ENCODE measurements at places on chromosomes 4 and X. TPM values are rescaled to one million over a fixed set of nuclear protein-coding genes. Genes with fewer than 3 reads are reported as not detected.

- no peak for DNase-seq
These were observed 21.7 kb upstream of the CXCL8 start for GRCh38 chr4:73718375-73719373.

GRCh38 chrX:13855689-13856450, 39.0 kb upstream of the GPM6B start:
- DNase-seq, result no peak

DNA sequence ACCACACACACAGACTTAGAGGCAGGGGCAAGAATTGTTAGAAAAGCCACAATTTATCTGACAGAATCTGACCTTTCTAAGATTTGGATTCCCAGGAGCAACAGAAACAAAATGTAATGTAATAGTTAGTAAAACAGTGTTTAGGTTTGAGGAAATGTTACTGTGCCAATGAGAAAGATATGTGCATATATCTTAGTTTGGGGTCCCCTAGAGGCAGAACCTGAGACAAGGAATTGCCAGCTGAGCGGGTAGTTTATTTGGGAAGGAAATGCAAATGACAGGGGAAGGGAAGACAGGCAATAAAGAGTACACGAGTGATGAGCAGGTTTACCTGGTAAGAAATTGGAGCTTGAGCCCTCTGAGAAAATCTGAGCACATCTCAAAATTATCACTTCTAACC, 31.3 kb upstream of the DDX53 start:
- no peak for DNase-seq

Gene FAM13A
- 43.8 TPM for total RNA-seq

GRCh38 chrX:48971249-48972219, at the start of gene KCND1:
Gene KCND1 (minus strand): TSS chrX:48971844. CDS start chrX:48970271, 1,573 bp downstream.
- peak; percentile 81 for DNase-seq

DNA sequence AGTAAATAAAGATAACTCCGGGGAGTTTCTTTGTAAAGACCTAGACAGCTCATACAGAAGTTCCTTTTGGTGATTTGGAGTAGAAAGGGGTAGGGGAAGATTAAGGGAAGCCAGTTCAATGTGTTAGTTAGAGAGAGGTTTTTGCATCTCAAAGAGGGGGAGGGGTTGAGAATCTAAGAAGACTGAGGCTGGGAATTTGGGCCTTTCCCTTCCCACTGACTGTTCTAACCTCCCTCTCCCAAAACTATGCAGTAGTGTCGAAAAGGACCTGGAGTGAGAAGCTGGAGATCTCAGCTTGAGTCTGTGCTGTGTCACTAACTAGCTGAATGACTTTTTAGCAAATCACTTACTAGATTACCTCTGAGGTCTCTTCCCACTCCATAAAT, 55.7 kb upstream of the CCDC160 start:
- no peak for DNase-seq

DNA sequence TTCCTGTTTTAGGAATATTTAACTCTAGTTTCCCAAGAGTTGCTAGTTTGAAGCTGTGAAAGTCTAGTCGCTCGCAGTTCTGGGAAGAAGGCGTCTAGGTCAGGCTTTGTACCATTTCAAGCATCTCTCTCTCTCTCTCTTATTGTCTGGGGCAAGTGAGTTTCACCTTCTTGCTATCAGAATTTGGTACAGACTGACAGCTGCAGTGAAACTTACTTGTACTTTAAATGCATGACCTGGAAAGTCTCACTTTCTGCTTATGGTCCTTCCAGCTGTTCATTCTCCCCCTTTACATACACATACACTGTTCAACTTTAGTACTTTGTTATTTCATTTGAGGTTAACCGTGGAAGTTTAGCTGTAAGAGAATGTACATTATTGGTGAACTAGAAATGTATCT, 4.4 kb downstream of the FRMPD4 start:
- no peak for DNase-seq

Gene SLC9B1
- 0.14 TPM for total RNA-seq

GRCh38 chr4:94244829-94245185, 37.1 kb downstream of the SMARCAD1 start:
- DNase-seq, result no peak

DNA sequence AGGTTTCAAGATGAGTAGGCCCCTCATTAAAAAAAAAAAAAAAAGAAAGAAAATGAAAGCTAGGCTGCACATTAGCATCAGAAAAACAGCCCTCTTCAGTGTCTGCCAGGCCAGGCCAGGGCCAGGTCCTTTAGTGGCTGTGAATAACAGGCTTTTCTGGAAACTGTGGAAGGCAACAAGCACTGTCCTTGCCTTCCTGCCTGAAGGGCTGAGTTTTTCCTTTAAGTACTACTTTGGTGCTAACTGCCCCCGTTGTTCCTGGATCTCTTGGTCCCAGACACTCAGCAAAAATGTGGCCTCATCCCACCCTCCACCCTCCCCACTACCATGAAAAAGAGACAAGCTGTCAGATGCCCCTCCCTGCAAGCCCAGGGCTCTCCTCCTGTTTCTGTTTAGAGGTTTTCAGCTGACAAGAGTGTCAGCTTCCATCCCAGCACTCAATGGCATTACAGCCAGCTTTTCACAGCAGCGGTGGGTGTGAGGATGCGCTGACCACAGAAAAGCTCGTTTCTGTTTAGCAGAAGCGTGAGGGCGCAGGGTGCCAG, 174.2 kb downstream of the NHS start:
- DNase-seq, result peak; percentile 18

GRCh38 chrX:151391722-151392121, 5.3 kb upstream of the VMA21 start:
- DNase-seq, result no peak

DNA sequence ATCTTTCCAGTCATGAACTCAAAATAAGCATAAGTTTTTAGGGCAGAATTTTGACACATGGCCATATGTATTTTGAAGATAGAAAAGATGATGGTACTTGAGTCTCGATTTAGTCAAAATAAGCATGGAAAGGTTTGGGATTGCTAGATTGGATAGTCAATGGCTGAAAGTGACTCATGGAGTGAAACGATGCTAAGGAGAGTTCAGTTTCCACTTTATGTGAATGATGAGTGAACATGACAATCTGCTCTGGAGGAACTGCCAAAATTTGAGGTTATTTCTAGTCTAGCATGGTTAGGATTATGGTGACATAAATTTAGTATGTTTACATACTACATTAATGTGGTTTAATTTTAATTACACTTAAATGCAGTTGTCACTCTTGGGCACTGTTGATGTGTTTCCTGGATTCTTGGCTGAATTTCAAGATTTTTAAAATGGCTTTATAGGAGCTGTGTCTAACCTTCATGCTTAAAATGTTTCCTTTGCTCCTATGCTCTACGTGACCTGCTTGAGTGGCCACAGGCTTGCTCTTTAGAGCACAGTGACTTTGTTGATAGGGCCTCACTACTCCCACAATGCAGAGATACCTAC, 17.1 kb downstream of the DDX3X start:
- DNase-seq, result peak; percentile 30

DNA sequence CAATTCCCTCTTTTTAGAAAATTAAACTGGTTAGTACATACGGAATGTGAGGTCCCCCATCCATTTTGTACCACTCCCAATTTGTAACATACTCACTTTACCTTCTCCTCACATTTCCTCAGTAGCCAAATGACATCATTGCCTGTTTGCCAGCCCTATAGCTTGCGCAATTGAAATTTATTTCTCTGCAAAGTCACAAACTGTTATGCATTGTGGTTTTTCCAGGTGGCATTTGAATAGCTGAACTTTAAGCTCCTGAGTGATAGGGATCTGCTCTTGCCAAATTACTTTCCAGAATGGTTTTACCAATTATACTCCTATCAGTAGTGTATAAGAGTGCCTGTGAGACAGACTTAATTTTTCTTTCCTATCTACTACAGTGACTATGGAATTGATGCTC, 7.7 kb downstream of the COL4A5 start:
- DNase-seq, result peak; percentile 47

Gene STPG2
- 0.81 TPM for total RNA-seq

- DNase-seq, result no peak
These were observed 1.6 kb upstream of the LIN54 start for GRCh38 chr4:83012200-83012686.

- peak; percentile 22 for DNase-seq
These were observed 88.6 kb upstream of the PRPS2 start for GRCh38 chrX:12702509-12703091.

DNA sequence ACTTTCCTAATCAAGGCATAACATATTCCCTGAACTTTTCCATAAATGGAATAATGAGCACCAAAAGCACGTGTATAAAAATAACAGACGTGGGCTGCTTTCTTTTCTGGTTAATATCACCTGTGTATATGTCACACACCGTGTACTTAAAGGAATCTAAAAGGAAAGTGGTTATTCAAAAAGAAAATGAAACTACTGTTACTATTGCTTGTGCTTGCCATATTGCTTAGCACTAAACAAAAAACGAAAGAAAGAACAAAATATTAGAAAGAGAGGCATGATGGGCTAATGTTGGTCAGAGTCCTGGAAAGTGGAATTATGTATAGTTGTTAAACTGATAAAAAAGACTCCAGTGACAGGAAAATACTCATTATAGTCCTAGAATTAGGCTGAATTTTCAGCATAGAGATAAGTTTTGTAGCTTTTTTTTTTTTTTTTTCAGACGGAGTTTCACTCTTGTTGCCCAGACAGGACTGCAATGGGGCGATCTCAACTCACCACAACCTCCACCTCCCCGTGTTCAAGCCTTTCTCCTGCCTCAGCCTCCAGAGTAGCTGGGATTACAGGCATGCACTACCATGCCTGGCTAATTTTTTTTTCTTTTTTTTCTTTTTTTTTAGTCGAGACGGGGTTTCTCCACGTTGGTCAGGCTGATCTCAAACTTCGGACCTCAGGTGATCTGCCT, 123.2 kb downstream of the PABPC4L start:
- DNase-seq, result no peak

Gene FRMD7
- not detected for total RNA-seq

DNA sequence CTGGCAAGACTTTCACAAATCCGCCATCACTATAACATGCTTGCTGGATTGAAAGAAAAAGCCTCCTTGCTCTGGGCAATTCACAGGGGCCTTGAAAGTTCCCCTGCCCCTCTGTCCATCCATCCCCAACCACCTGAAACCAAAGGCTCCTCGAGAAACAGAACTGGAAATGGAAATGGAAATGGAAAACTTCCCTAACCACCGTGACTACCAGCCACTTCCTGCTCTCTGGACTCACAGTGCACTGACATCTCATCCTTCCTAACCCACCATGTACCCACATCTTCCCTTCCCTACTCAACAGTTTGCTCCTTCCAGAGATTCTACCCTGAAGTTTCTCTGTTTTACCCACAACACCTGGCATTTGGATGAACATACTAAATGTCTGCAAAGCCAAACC, 603.6 kb upstream of the DIPK2B start:
- DNase-seq, result no peak

- no peak for DNase-seq
These were observed 193.2 kb upstream of the KLF3 start for GRCh38 chr4:38470735-38471262.

- no peak for DNase-seq
These were observed 339.8 kb downstream of the PAPSS1 start for GRCh38 chr4:107380190-107380589.

- DNase-seq, result no peak
These were observed at the start of gene ALAS2 for GRCh38 chrX:55030271-55031205. Gene ALAS2 (minus strand): TSS chrX:55030977. CDS start chrX:55026000, 4,977 bp downstream.

DNA sequence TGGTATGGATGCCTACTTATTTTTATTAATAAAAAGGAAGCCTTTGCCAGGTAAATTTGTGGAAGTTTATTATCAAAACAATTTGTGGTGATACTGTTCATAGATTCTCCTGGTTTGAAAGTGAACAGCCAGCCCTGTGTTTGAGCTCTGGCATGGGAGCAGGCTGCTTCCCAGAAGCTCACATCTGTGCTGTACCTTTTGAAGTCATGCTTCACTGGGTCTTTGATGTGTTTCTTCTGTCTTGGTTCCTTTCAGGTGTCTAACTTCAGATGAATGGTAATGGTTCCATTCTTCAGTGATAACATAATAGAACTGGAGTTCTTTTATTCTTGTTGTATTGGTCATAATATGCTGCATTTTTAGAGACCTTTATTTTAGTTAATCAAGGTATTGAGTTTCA, 85.5 kb downstream of the BMPR1B start:
- DNase-seq, result no peak

DNA sequence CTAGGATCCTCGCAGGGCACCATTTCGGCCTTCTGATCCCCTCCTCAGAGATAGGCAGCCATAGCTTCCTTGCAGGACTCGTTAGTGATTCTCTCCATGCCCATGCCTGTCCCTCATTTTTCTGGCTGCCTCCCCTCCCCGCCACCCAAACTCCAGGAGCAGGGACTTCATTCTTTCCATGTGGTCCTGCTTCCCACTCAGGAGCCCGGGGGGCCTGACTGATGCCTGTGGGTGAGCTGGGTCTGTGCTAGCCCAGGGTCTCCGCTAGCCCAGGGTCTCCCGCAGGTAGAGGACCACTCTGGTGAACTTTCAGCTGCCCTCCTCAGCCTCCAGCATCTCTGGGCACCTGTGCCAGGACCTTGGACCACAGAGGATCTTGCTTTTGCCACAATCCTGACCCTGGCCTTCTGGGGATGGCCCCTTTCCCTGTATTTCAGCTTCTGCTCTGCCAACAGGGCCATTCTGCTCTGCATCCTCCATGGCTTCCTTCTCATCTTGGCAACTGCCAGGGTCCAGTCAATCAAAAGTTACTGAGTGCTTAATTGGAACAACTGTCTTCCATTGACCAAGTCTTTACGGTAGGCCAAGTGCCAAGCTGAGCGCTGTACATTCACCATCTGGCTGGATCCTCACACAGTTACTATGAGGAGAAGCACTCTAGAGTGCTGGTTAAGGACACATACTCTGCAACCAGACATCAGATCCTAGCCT, 152.2 kb downstream of the EFNB1 start:
- no peak for DNase-seq

DNA sequence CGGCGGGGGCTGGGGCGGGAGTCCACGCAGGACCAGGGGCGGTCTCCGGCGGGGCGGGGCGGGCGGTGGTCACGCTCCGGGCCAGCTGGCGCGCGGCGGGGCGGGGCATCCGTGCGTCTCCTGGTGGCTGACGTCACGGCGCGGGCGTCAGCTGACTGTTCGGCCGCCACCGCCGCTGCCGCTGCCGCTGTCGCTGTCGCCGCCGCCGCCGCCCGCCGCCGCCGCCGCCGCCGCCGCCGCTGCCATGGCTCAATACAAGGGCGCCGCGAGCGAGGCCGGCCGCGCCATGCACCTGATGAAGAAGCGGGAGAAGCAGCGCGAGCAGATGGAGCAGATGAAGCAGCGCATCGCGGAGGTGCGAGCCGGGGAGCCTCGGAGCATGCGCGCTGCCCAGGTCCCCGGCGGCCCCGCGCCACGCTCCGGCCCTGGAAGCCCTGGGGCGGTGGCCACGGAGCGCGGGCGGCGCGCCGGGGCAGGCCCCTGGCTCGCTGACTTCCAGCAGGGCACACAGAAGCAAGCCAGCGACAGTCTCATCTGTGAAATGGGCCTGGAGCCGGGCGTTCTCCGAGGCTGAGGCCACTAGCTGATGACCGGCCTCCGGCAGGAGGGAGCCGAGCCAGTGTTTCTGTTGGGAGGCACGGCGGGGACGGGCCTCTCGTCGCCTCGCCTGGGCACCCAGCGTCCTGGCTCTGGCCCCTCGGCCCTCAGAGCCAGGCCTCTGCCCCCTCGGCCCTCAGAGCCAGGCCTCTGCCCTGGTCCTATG, at the start of gene FAM50A:
TSS of gene FAM50A (plus strand) at position 150 of the 763 bp plus-strand sequence. CDS start at position 245, 95 bp downstream.
- DNase-seq, result peak; percentile 74

Gene ATP8A1
- 22.7 TPM for total RNA-seq
